ENCODE measurements at places on chromosomes 4 and X.

GRCh38 chr4:114921790-114922591 lies 191.4 kb downstream of the NDST4 start:
- no peaks in the 10 kb centered on the region for H3K4me1 ChIP-seq
- no peak overlapping the region for H3K27ac ChIP-seq
- H3K4me3 ChIP-seq = no peak overlapping the region
- H3K27me3 ChIP-seq = no peaks in the 10 kb centered on the region
- no peak for DNase-seq

- H3K27ac ChIP-seq = no peak overlapping the region
- DNase-seq = no peak
- no peaks in the 10 kb centered on the region for H3K27me3 ChIP-seq
- no peaks in the 10 kb centered on the region for H3K36me3 ChIP-seq
Observed at GRCh38 chr4:128068918-128069317, 7.8 kb downstream of the LARP1B start.

GRCh38 chr4:108941904-108942430 lies 179.1 kb upstream of the ETNPPL start:
- H3K27me3 ChIP-seq = no peaks in the 10 kb centered on the region
- no peak overlapping the region for H3K4me3 ChIP-seq
- no peak for DNase-seq
- no peaks in the 10 kb centered on the region for H3K4me1 ChIP-seq

DNA sequence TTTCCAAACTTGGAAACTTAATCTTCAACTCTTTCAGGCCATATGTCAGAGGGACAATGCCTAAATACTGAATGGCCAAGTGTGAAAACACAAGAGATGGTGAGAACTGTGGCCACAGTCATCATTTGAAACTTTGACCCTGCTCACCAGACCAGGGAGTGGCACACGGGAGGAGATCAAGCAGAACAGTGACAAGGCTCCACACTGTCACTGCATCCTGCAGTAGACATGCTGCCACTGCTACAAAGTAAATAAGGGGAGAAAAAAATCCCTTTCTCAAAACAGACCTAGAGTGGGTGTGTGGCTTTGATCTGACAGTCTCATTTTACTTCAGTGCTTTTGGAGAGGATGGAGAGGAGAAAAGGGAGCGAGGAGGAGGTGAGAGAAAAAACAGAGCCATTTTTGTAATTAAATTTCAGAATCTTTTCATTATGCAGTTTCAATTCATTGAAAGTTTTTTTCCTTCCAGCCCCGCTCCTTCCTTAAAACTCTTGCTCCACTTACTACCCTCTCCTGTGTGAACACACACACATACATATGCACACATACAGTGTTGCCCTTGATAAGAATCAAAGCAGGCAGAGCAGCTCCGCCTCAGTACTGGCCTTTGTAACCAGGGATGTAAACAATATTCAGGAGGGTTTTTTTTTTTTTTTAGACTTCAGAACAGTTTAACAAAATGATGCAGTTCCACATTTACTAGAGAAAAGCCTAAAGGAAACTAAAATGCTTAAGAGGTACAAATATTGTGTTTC lies 34.4 kb downstream of the NEXMIF start:
- no peaks in the 10 kb centered on the region for H3K4me1 ChIP-seq
- H3K27me3 ChIP-seq = no peaks in the 10 kb centered on the region
- H3K27ac ChIP-seq = no peak overlapping the region
- H3K36me3 ChIP-seq = no peaks in the 10 kb centered on the region
- H3K4me3 ChIP-seq = no peak overlapping the region
- no peak for DNase-seq

GRCh38 chr4:158161551-158162354 lies 11.1 kb downstream of the GASK1B start:
- no peaks in the 10 kb centered on the region for H3K36me3 ChIP-seq
- H3K4me3 ChIP-seq = no peak overlapping the region
- H3K4me1 ChIP-seq = no peaks in the 10 kb centered on the region
- no peak for DNase-seq
- H3K27ac ChIP-seq = no peak overlapping the region

- peaks cover 3% of the 10 kb centered on the region for H3K36me3 ChIP-seq
- no peaks in the 10 kb centered on the region for H3K27me3 ChIP-seq
- no peaks in the 10 kb centered on the region for H3K4me1 ChIP-seq
- no peak for DNase-seq
- no peak overlapping the region for H3K27ac ChIP-seq
Observed at GRCh38 chr4:3420606-3420955, 21.2 kb upstream of the HGFAC start.

DNA sequence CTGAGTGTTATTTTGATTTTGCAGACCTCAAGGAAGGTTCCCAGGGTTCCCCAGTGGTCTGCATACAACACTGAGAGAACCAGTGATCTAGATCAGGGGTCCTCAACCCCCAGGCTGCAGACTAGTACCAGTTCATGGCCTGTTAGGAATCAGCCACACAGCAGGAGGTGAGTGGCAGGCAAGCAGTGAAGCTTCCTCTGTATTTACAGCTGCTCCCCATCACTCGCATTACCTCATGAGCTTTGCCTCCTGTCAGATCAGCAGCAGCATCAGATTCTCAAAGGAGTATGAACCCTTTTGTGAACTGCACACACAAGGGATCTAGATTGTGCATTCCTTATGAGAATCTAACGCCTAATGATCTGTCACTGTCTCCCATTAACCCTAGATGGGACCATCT lies 28.5 kb downstream of the EDNRA start:
- H3K4me3 ChIP-seq = no peak overlapping the region
- no peaks in the 10 kb centered on the region for H3K36me3 ChIP-seq
- H3K27me3 ChIP-seq = no peaks in the 10 kb centered on the region

DNA sequence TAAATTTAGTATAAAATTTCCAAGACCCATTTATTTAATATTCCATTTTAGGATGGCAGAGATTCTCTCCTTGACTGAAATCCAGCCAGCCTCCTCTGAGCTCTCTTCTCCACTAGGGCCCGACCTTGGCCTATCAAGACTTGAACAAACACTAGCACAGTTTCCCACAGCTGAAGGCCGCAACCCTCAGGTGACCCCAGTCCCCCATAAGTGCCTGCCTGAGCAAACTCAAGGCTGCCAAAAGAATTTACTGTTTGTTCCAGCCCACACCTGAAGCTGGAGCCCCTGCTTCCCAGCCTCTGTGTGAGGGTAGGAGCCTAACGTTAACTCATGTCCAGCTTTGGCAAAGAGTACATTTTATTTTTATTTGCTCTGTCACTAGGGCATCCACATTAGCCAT lies 629.0 kb upstream of the ZFP42 start:
- no peak overlapping the region for H3K27ac ChIP-seq
- peak; percentile 15 for DNase-seq
- no peaks in the 10 kb centered on the region for H3K36me3 ChIP-seq
- no peaks in the 10 kb centered on the region for H3K4me1 ChIP-seq
- H3K4me3 ChIP-seq = no peak overlapping the region

DNA sequence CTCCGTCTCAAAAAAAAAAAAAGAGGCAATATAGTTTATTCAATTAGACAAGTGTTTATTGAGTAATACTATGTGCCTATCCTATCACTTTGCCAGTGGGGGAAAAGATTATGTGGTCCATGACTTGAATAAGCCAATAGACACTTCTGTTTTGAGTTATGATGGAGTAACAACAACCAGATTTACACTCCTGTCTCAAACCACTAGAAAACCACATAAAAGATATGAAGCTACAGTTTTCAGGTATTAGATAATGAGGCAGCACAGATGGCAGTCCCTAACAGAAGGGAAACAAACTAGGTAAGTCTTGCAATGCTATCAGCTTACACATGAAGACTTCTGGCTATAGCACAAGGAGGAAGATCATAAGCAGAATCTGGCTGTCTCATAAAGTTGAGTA lies 22.5 kb downstream of the NFXL1 start:
- H3K4me3 ChIP-seq = no peak overlapping the region
- H3K27ac ChIP-seq = no peak overlapping the region
- no peaks in the 10 kb centered on the region for H3K36me3 ChIP-seq
- no peaks in the 10 kb centered on the region for H3K4me1 ChIP-seq
- no peak for DNase-seq
- H3K27me3 ChIP-seq = no peaks in the 10 kb centered on the region

GRCh38 chrX:129316461-129316860 lies 206.8 kb downstream of the SMARCA1 start:
- H3K4me3 ChIP-seq = no peak overlapping the region
- DNase-seq = no peak
- H3K27me3 ChIP-seq = no peaks in the 10 kb centered on the region
- H3K4me1 ChIP-seq = no peaks in the 10 kb centered on the region
- H3K27ac ChIP-seq = no peak overlapping the region

- H3K4me1 ChIP-seq = no peaks in the 10 kb centered on the region
- DNase-seq = no peak
- no peaks in the 10 kb centered on the region for H3K27me3 ChIP-seq
- H3K4me3 ChIP-seq = no peak overlapping the region
- no peak overlapping the region for H3K27ac ChIP-seq
- no peaks in the 10 kb centered on the region for H3K36me3 ChIP-seq
Observed at GRCh38 chrX:9133426-9133825, 99.5 kb upstream of the FAM9B start.

DNA sequence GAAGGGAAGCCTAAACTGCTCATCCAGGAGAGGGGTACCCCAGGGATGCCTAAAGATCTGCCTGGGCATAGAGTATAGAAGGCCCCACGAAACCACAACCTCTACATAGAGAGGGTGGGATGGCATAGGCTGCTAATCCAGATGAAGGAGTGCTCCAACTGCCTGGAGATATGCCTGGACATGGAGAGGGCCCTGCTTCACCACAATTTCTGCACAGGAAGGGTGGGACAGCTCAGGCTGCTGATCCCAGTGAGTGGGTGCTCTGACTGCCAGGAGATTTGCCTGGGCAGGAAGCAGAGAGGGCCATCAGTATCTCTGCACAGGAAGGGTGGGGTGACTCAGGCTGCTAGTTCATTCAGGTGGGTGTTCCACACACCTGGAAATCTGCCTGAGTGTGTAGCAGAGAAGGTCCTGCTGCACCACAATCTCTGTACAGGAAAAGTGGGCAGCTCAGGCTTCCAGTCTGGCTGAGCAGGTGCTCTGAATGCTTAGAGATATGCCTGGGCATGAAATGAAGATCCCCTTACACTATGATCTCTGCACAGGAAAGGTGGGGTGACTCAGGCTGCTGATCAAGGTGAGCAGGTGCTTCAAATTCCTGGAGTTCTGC lies 61.1 kb downstream of the ZNF518B start:
- no peaks in the 10 kb centered on the region for H3K36me3 ChIP-seq
- no peaks in the 10 kb centered on the region for H3K27me3 ChIP-seq
- H3K27ac ChIP-seq = no peak overlapping the region
- H3K4me1 ChIP-seq = no peaks in the 10 kb centered on the region
- no peak overlapping the region for H3K4me3 ChIP-seq

GRCh38 chr4:3288571-3289094 lies 4.2 kb upstream of the RGS12 start:
- no peaks in the 10 kb centered on the region for H3K36me3 ChIP-seq
- no peak overlapping the region for H3K27ac ChIP-seq
- peaks cover 5% of the 10 kb centered on the region for H3K4me1 ChIP-seq
- no peak for DNase-seq
- H3K27me3 ChIP-seq = no peaks in the 10 kb centered on the region

DNA sequence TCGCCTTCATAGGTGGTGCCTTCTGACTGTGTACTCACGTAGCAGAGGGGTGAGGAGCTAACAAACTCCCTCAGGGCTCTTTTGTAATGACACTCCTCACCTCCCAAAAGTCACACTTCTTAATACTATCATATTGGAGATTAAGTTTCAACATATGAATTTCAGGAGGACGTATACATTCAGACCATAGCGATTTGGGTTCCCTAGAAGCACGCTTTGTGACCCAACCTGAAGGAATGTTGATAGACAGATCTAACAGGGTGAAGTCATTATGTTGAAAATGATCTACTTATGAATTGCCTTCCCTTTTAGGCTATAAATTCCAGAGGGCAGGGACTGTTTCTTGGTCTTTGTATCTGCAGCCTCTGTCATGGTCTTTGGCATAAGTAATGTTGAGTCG lies 3.2 kb upstream of the KLHL34 start:
- no peaks in the 10 kb centered on the region for H3K36me3 ChIP-seq
- no peaks in the 10 kb centered on the region for H3K4me1 ChIP-seq

DNA sequence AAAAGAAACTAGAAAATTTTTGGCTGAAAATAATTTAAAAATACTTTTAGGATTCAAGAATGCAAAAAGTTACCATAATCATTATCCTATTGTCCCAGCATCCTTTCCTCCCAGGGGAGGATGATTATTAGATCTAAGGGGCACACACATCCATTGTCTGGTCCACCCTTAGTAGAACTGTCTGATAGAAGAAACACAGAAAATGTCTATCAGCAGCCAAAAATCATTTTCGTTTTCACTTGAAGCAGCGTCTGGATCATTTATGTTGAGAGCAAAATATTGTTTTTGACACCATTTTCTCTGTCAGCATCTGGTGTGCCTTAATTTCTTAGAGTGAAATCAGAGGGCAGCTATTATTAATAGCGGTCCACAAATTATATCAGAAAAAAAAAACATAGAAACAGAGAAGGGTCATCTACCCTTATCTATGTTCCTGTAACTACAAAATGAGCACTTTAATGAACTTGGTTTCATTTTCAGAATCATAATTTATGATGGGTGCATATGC lies 446.3 kb downstream of the TRAM1L1 start:
- no peak for DNase-seq
- H3K27me3 ChIP-seq = no peaks in the 10 kb centered on the region
- no peaks in the 10 kb centered on the region for H3K36me3 ChIP-seq
- no peak overlapping the region for H3K4me3 ChIP-seq
- H3K4me1 ChIP-seq = no peaks in the 10 kb centered on the region
- no peak overlapping the region for H3K27ac ChIP-seq

- H3K36me3 ChIP-seq = no peaks in the 10 kb centered on the region
- DNase-seq = no peak
- no peaks in the 10 kb centered on the region for H3K27me3 ChIP-seq
- H3K27ac ChIP-seq = no peak overlapping the region
Observed at GRCh38 chr4:16194214-16194613, 32.1 kb downstream of the TAPT1 start.

GRCh38 chr4:6123976-6124375 lies 76.4 kb downstream of the JAKMIP1 start:
- H3K4me3 ChIP-seq = no peak overlapping the region
- no peaks in the 10 kb centered on the region for H3K36me3 ChIP-seq
- H3K27ac ChIP-seq = no peak overlapping the region
- no peaks in the 10 kb centered on the region for H3K27me3 ChIP-seq

- H3K4me1 ChIP-seq = no peaks in the 10 kb centered on the region
- no peak for DNase-seq
- H3K27ac ChIP-seq = no peak overlapping the region
- H3K4me3 ChIP-seq = no peak overlapping the region
- no peaks in the 10 kb centered on the region for H3K27me3 ChIP-seq
Observed at GRCh38 chr4:27288496-27288895, 427.9 kb downstream of the STIM2 start.

- H3K27ac ChIP-seq = no peak overlapping the region
- no peak for DNase-seq
- H3K4me3 ChIP-seq = no peak overlapping the region
Observed at GRCh38 chrX:123924186-123924585, 37.3 kb upstream of the STAG2 start.

DNA sequence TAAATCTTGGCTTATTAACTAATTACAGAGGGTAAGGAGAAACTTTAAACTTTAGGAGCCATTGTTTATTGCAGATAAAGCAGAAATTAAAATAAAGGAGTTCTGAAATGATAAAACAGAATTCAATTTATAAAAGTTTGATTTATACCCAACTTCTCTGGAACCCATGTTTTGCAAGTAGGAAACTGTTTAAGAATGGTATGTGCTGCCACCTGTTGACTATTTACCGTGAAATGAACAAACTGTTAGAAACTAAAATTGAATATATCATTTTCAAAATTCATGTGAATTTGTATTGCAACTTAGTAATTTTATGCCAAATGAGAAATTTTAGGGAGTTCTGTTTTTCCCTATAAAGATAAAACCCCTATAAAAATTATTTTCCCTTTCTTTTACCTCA lies 11.0 kb upstream of the TBC1D8B start:
- no peak overlapping the region for H3K4me3 ChIP-seq
- H3K4me1 ChIP-seq = no peaks in the 10 kb centered on the region
- no peaks in the 10 kb centered on the region for H3K27me3 ChIP-seq
- H3K27ac ChIP-seq = no peak overlapping the region
- H3K36me3 ChIP-seq = no peaks in the 10 kb centered on the region
- DNase-seq = no peak

Data from pancreas (tissue), 10 donors.